Glutamatergic neuron (in vitro differentiated cells): ENCODE measurements at places on chromosomes 2 and 18.

GRCh38 chr2:105432749-105433148 lies 33.9 kb upstream of the FHL2 start:
- no peak for DNase-seq

DNA sequence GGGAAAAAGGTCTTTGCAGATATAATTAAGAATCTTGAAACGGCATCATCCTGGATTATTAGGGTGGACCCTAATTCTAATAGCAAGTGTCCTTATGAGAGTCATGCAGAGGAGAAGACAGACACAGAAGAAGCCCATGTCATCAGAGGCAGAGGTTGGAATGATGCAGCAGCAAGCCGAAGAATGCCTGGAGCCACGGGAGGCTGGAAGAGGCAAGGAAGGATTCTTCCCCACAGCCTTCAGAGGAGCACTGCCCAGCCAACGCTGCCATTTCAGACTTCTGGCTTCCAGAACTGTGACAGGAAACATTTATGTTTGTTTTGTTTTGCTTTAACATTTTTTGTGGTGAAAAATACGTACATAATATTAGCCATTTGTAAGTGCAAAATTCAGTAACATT lies 72.3 kb downstream of the MCFD2 start:
- DNase-seq, result no peak

DNA sequence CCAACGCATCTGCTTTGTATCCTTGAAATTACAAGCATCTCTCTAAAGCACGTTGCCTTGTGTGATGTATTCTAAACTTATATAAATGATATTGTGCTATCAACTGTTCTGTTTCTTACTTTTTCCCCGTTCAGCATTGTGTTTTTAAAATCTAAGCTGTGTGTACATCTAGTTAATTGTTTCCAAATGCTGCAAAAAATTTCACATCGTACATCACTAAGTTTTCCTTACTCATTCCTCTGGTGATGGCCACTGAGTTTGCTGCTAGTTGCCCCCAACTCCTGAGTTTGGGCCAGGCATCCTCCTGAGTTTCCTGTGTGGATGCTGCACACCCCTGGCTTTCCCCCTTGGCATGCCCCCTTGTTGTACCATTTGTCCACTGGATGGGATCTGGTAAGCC lies 139.7 kb downstream of the MYCN start:
- no peak for DNase-seq

GRCh38 chr2:197516393-197516761 lies 511 bp downstream of the MOB4 start:
- no peak for DNase-seq
